Activated CD4-positive, alpha-beta memory T cell treated with anti-CD3 and anti-CD28 coated beads for 36 hours (primary cell): ENCODE measurements at places on chromosomes 12 and 14. TPM values are rescaled to one million over a fixed set of nuclear protein-coding genes. Genes with fewer than 3 reads are reported as not detected.

DNA sequence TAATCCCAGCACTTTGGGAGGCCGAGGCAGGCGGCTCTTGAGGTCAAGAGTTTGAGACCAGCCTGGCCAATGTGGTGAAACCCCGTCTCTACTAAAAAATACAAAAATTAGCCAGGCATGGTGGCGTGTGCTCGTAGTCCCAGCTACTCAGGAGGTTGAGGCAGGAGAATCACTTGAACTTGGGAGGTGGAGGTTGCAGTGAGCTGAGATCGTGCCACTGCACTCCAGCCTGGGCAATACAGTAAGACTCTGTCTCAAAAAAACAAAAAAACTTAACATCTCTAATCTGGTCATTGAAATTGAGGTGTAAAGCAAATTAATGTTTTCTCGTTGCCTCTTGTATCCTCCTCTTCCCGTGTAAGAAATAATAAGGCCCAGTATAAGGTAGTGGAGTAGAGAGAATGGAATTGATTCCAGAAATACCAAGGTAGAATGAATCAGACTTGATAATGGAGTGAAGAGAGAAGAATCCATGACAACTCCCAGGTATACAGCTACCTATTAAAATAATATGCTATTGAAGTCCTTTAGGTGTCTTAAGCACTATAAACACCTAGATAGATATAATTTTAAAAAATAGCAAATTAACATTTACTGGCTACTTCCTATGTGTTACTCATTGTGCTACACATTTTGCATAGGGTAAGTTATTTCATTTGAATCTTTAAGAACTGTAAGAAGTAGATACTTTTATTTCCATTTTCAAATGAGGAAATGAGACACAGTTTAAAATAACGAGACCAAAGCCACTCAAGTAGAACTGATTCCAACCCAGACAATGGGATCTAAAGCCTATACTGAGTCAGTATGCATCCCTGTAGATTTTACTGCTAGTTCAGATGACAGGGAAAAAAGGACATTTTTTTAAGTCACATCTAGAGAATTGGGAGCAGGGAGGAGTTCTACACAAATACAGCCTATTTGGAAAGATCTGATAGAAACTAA, 23.2 kb downstream of the RAP1B start:
- peak overlapping the region; percentile 11 for H3K27ac ChIP-seq
- peaks cover 82% of the 10 kb centered on the region for H3K4me1 ChIP-seq
- peaks cover 12% of the 10 kb centered on the region for H3K36me3 ChIP-seq
- DNase-seq = no peak
- H3K27me3 ChIP-seq = no peaks in the 10 kb centered on the region

DNA sequence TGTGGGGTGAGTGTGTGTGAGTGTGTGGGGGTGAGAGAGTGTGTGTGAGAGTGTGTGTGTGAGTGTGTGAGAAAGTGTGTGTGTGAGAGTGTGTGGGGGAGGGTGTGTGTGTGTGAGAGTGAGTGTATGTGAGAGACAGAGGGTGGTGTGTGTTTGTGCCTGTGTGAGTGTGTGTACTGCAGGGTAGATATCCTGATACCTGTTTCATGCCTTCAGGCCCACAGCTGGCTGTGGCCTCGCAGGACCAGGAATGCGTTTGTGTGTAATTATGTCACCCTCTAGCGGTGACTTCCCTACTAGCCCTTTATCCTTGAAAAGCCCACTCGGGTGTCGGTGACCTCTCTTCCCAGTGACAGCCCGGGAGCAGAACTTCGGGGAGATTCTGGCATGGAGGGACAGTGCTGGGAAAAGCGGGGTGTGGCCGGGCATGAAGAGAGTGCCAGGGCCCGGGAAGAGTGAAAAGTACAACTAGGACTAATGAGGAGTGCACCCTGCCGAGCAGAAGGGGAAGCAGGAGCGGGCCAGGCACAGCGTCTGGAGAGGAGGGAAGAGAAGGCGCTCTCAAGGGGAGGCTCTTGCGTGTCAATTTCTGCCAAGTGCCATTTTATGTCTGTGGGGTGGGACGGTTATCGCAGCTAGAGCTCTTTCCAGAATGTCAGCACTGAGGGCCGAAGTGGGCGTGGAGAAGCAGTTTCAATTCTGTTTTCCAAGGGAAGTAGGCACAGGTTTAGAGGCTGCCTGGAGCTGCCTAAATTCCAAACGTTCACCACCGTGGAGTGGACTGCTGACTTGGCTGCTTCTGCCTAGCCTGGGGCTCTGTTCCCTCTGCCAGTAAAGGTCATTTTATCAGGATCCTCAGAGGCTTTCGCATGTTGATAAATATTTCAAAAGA, 11.0 kb upstream of the FBXL14 start:
- peak overlapping the region; percentile 74 for H3K4me3 ChIP-seq
- H3K4me1 ChIP-seq = peaks cover 30% of the 10 kb centered on the region
- H3K27me3 ChIP-seq = no peaks in the 10 kb centered on the region

MBD6 gene
- 43.5 TPM for total RNA-seq

DNA sequence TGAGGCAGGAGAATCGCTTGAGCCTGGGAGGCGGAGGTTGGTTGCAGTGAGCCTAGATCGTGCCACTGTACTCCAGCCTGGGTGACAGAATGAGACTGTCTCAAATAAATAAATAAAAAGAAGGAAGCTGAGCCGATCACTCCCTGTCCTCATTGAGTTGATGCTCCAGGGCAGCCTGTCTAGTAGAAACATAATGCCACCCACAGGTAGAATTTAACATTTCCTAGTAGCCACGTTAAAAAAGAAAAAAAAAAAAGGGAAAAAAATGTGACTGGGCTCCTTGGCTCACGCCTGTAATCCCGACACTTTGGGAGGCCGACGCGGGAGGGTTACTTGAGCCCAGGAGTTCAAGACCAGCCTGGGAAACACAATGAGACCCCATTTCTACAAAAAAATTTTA, 135.7 kb downstream of the SCARB1 start:
- H3K27ac ChIP-seq = no peak overlapping the region
- H3K27me3 ChIP-seq = peaks cover 4% of the 10 kb centered on the region
- DNase-seq = no peak
- H3K36me3 ChIP-seq = no peaks in the 10 kb centered on the region

GNPNAT1 gene
- 30.4 TPM for total RNA-seq

- DNase-seq = no peak
Measured at GRCh38 chr12:40921563-40922163, 229.4 kb downstream of the CNTN1 start.

- peaks cover 37% of the 10 kb centered on the region for H3K36me3 ChIP-seq
- H3K27ac ChIP-seq = no peak overlapping the region
- no peaks in the 10 kb centered on the region for H3K27me3 ChIP-seq
- no peak overlapping the region for H3K4me3 ChIP-seq
Measured at GRCh38 chr14:23564181-23564812, 3.3 kb downstream of the AP1G2 start.

RERG gene
- total RNA-seq = not detected
